Thyroid gland (tissue), 4 donors: ENCODE measurements at places on chromosomes 4 and X. TPM values are rescaled to one million over a fixed set of nuclear protein-coding genes. Genes with fewer than 3 reads are reported as not detected.

Gene TBC1D9
- total RNA-seq = 14.7 TPM

Gene BCORL1
- 4.7 TPM for total RNA-seq

Gene UGT2B17
- not detected for total RNA-seq

Gene PCDH10
- total RNA-seq = 0.13 TPM

Gene ATOH1
- not detected for total RNA-seq

Gene FGF5
- total RNA-seq = not detected

Gene FAM47C
- not detected for total RNA-seq

Gene AWAT2
- total RNA-seq = not detected

Gene BMPR1B
- total RNA-seq = 0.71 TPM

- no peak for DNase-seq
Measured at GRCh38 chr4:75229806-75230570, 284.2 kb downstream of the RCHY1 start.

DNA sequence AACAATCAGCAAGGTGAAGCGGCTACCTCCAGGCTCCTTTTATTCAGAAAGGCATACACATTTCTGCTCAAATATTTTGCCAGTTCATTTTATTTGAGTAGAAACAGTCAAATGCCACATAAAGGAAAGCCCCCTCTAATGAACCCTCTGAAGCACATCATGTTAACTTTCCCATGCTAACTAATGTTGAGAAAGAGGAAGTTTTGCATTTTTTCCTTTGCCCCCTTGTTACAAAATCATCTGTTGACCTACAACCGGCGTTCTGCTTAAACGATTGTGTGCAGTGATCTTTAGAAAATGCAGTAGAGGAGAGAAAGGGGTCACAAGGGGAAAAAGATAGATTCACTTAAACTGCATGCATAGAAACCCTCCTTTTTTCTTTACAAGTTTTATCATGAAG lies 25.2 kb upstream of the ATXN3L start:
- no peak for DNase-seq

DNA sequence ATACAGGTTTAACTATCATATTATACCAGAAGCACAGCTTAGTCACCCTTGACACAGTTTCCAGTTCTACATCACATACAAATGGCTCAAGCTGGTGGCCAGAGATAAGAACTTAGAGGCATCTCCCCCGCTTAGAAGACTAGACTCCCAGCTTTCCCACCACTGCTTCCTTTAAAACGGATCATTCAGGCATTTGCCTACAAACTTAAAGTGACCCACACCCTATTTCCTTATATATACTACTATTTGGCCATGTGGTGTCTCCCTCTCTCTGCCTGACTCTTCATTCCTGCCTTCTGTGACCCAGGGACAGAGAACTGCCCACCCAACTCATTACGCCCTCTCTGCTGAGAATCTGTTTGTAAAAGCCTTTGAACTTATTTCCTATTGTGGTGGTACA lies 781.2 kb upstream of the DIAPH2 start:
- DNase-seq = no peak

- DNase-seq = no peak
Measured at GRCh38 chr4:17476853-17477252, 35.0 kb downstream of the QDPR start.

GRCh38 chr4:68373513-68373912 lies 23.6 kb upstream of the YTHDC1 start:
- peak; percentile 73 for DNase-seq

- no peak for DNase-seq
Measured at GRCh38 chr4:114267976-114268375, 288.5 kb upstream of the ARSJ start.
